ENCODE measurements at places on chromosomes 11 and 22. TPM values are rescaled to one million over a fixed set of nuclear protein-coding genes. Genes with fewer than 3 reads are reported as not detected.

- DNase-seq: peak; percentile 82
These were observed at the start of gene PRAME for GRCh38 chr22:22558972-22559603. Gene PRAME, minus strand, starts transcription at chr22:22559265. Its CDS starts 2,433 bp downstream, at chr22:22556832.

DNA sequence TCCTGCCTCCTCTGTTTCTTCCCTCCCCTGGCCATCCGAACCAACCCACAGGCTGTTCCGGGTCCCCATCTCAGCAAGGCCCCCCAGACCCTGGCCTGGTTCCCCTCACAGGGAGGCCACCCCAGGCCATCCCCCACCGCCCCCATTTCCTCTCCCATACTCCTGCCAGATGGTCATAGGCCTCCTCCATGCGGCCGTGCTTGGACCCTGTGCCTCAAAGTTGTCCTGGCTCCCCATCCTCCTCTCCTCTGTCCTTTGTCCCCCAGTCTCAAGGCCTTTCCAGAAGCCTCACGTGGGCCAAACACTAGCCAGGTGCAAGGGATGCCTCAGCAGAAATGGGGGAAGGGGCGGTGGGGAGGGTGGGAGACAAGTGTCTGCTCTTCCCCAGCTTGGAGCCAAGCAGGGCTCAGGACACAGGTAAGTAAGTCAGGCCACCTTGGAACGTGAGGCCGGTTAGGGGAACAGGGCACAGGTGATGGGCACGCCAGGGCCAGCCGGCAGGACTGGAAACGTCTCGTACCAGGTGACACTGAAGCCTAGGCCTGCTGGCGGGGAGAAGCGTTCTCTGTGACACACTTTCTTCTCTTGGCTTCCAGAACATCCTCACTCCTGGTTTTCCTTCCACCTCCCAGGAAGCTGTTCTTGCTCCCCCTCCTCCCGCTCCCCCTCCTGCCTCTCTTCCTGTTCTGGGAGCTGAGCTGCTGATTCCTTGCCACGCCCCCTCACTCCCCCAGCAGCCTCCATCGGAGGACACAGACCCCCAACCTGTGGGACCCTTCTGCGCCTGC lies 31.5 kb upstream of the SLC22A12 start:
- DNase-seq: no peak

- DNase-seq: no peak
These were observed 34.0 kb downstream of the TTC17 start for GRCh38 chr11:43392713-43393112.

DNA sequence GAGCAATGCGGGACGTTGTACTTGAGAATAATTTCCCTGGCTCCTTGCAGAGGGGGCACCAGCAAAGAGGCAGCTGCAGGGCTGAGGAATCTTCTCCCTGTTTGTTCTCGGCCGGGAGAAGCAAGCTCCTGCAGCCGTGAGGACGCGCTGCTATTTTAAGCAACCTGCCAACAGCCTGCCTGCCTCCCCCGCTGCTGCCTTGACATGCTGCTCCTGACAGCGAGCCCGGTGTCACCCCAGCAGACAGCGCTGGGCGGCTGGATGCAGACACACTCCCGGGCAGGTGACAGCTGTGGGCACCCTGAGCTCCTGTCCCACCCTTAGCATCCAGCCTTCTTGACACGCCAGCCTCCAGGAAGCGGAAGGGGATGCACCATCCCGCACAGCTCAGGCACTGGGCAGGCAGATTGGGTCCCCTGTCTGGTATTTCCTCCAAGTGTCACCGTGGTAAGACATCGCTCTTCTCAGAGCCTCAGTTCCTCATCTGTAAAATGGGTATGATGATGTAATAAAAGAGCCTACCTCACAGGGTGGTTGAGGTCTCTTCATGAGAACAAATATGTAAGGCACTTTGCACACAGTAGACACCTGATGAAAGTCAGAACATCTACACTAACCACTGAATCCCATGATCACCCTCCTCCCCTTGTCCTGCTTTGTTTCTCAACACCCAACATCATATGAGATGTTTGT lies 530.6 kb downstream of the MN1 start:
- DNase-seq: peak; percentile 43

- DNase-seq: peak; percentile 33
These were observed 2.5 kb upstream of the PAX6 start for GRCh38 chr11:31813391-31814175.

DNA sequence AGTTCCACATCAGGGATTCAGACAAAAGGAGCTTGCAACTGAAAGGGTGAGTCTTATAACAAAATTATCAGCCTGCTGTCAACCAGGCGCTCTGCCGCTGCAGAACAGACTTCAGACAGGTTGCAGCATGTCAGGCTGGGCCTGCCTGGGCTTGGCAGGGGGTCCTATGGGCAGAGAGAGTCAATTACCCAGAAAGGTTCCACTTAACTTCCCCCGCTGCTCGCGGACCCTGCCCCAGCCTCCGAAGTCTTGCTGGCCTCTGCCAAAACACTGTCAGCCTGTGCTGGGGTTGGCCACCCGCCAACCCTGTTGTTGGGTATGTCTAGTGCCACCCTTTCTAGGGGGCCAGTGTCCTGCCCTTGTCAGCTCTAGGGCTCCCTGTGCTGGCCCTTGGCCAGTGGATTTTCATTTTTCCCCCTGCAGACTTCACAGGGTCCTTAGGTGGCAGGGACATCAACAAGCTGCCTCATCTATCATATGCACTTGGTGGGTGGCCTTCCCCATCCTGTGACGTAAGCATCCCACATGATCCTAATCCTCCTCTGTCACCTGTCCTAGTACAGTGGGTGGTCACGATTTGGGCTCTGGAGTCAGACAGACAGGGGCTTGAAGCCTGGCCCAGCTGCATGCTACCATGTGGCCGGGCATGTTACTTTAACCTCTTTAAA lies 166.5 kb upstream of the CADM1 start:
- no peak for DNase-seq

RIMBP3C gene
- 0.20 TPM for total RNA-seq

NAALAD2 gene
- total RNA-seq: 0.59 TPM

Measured in RPMI7951 (cell line).